ENCODE measurements at places on chromosomes 16 and 17. TPM values are rescaled to one million over a fixed set of nuclear protein-coding genes. Genes with fewer than 3 reads are reported as not detected.

KCNH6 gene
- not detected for total RNA-seq

NUPR1 gene
- total RNA-seq, result 7.2 TPM

SLC38A8 gene
- total RNA-seq, result not detected

GNGT2 gene
- not detected for total RNA-seq

KRT24 gene
- not detected for total RNA-seq

OR1A1 gene
- total RNA-seq, result not detected

MIEF2 gene
- 6.5 TPM for total RNA-seq

GPRC5B gene
- 0.20 TPM for total RNA-seq

PROCA1 gene
- 1.8 TPM for total RNA-seq

HSD11B2 gene
- total RNA-seq, result 0.59 TPM

CCL8 gene
- not detected for total RNA-seq

KRTAP17-1 gene
- not detected for total RNA-seq

KRT26 gene
- total RNA-seq, result not detected

APOH gene
- not detected for total RNA-seq

KRTAP3-2 gene
- not detected for total RNA-seq

MYO18A gene
- total RNA-seq, result 35.3 TPM

ASIC2 gene
- total RNA-seq, result not detected

CSH2 gene
- not detected for total RNA-seq

HOXB6 gene
- total RNA-seq, result 8.8 TPM

OTOP2 gene
- not detected for total RNA-seq

PRSS8 gene
- not detected for total RNA-seq

RASL10B gene
- under 0.01 TPM for total RNA-seq

SLC52A1 gene
- total RNA-seq, result not detected

PDPK1 gene
- 24.0 TPM for total RNA-seq

TAC4 gene
- not detected for total RNA-seq

MYH2 gene
- not detected for total RNA-seq

HOXB9 gene
- 0.37 TPM for total RNA-seq

CES3 gene
- under 0.01 TPM for total RNA-seq

MMP25 gene
- total RNA-seq, result under 0.01 TPM

CTRB1 gene
- total RNA-seq, result not detected

PIMREG gene
- total RNA-seq, result 22.0 TPM

SPHK1 gene
- 32.0 TPM for total RNA-seq

PSMD7 gene
- 59.9 TPM for total RNA-seq

PPY gene
- not detected for total RNA-seq

SULT1A1 gene
- 0.37 TPM for total RNA-seq

TMED6 gene
- 0.37 TPM for total RNA-seq

SCARF1 gene
- total RNA-seq, result not detected

CBX8 gene
- total RNA-seq, result 2.0 TPM

IL32 gene
- 0.59 TPM for total RNA-seq

C16orf46 gene
- 1.1 TPM for total RNA-seq

KRTAP2-2 gene
- not detected for total RNA-seq

SPATA22 gene
- total RNA-seq, result 1.1 TPM

C1QL1 gene
- under 0.01 TPM for total RNA-seq

RAB11FIP4 gene
- 0.20 TPM for total RNA-seq

MYO15B gene
- 0.78 TPM for total RNA-seq

TBC1D26 gene
- total RNA-seq, result not detected

OR1F1 gene
- not detected for total RNA-seq

ADORA2B gene
- 27.2 TPM for total RNA-seq

C16orf89 gene
- not detected for total RNA-seq

CHD3 gene
- total RNA-seq, result 58.1 TPM

CASKIN1 gene
- 0.73 TPM for total RNA-seq

VTN gene
- not detected for total RNA-seq

CDH11 gene
- total RNA-seq, result 6.5 TPM

BCO1 gene
- not detected for total RNA-seq

OTOA gene
- total RNA-seq, result under 0.01 TPM

SLC16A3 gene
- total RNA-seq, result 64.7 TPM

CCL23 gene
- total RNA-seq, result not detected

All from subcutaneous preadipocyte (primary cell).